Chondrocyte (in vitro differentiated cells): ENCODE measurements at places on chromosomes 6 and 20. TPM values are rescaled to one million over a fixed set of nuclear protein-coding genes. Genes with fewer than 3 reads are reported as not detected.

GRCh38 chr6:20919677-20920385 is 385.6 kb downstream of the CDKAL1 start:
- DNase-seq, result no peak

DNA sequence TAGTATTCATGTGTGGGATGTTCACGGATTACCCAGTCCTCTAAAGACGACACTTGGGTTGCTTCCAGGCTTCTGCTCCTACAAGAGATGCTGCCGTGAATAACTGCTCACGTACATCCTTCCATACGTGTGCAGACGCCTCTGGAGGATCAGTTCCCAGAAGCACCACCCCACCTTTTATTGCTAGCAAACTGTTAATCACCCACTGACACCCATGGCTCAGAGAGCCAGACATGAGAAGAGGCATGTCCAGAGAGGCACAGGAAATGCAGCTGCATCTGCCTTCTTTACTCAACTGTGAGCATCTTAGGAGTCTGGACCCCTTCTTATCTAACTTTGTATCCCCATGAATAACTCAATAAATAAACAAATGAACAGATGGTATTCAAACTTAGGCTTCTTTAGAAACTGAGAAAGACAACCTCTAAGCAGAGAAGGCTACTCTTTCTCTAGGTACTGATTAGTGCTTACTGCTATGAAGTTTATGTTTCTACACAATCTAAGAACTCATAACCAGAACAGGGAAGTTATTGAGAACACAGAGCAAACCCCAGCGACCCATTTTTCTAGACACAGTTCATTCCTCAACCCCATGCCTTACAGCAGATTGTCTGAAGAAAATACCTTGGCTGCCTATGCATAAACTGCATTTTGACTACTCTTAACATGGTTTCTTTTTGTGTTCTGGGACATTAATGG is 228.7 kb upstream of the RREB1 start:
- no peak for DNase-seq

- DNase-seq, result no peak
These were observed 294.1 kb downstream of the TFAP2B start for GRCh38 chr6:51112731-51113130.

The BCAS1 gene
- not detected in 3 replicates for total RNA-seq
